ENCODE measurements at places on chromosomes 4 and X. TPM values are rescaled to one million over a fixed set of nuclear protein-coding genes. Genes with fewer than 3 reads are reported as not detected.

Gene GAGE12E
- total RNA-seq, result not detected

Gene TNIP3
- total RNA-seq, result not detected

Gene P2RY4
- not detected for total RNA-seq

Gene PRRG1
- 7.0 TPM for total RNA-seq

- no peak for DNase-seq
These were observed 34.1 kb upstream of the MXD4 start for GRCh38 chr4:2295900-2296442.

GRCh38 chr4:122577808-122578781 lies 42.8 kb downstream of the IL21 start:
- DNase-seq, result peak; percentile 76

- no peak for DNase-seq
These were observed 162.2 kb downstream of the BCOR start for GRCh38 chrX:39935411-39936064.

- no peak for DNase-seq
These were observed 421.2 kb downstream of the DCAF12L2 start for GRCh38 chrX:125744914-125745313.

- no peak for DNase-seq
These were observed 37.1 kb downstream of the BRCC3 start for GRCh38 chrX:155108427-155108826.

DNA sequence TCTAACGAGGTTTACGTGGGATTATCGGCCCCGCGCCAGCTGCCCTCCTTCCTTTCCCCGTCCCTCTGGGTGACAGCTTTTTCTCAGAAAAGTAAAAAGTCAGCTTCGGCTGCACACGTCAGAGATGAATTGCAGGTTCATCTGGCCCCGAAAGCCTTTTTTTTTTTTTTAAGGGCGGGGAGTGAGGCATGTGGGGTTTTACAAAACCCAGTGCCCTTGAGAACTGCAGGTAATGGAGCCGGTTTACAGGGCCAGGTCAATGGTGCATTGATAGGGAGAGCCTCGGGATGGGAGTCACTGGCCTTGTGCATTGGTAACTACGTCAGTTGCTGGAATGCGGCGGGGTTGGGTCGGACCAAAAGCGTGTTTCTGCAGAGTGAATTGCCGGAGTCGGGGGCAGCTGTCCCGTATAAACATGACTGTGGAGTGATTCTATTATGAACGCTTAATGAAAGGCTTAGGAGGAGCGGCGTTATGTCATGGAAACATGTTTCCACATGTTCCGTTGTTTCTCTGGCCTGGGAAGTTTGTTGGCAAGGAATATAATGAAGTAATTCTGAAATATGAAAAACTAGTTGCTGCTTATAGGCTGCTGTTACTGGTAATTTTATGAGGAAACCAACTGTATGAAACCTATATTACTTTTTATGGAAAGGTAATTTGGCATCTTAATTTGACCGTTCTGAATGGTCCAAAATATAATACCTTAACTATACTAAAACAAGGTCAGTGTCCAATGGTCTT lies 1.1 kb downstream of the HSPA4L start:
- peak; percentile 69 for DNase-seq

DNA sequence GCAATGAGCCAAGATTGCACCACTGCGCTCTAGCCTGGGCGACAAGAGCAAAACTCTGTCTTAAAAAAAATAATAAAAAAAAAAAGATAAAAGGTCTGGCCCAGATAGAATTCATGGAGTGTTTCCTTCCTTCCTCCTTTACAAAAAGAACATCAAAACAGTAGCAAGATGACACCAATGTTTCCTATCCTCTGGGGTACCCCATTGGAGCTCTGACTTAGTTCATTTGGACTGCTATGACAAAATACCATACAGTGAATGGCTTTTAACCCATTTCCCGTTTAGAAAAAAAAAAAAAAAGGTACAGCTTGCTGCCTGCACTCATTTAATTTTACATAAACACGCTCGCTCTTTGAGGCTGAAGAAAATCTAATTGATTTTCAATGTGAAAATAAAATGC lies 89.9 kb upstream of the PRKX start:
- DNase-seq, result no peak

- no peak for DNase-seq
These were observed 330.0 kb downstream of the HNRNPD start for GRCh38 chr4:82043809-82044137.

DNA sequence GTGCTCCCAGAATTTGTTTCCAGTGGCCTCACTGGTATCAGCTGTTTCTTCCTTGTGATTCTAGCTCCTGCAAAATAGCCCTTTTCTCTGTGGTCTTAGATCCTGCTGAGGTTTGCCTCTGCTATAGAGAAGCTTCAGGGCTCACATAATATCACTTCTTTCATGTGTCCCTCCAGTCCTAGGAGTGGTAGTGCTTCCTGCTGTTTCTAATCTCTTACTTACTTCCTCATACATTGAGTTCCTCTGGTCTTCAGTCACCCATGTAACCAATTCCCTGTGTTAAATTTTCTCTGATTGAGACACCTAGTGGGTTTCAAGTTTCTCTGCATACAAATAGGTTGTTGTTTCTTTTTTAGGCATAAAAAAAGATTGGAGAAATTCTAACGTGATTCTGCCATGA lies 1567.9 kb downstream of the ARAP2 start:
- DNase-seq, result peak; percentile 14

DNA sequence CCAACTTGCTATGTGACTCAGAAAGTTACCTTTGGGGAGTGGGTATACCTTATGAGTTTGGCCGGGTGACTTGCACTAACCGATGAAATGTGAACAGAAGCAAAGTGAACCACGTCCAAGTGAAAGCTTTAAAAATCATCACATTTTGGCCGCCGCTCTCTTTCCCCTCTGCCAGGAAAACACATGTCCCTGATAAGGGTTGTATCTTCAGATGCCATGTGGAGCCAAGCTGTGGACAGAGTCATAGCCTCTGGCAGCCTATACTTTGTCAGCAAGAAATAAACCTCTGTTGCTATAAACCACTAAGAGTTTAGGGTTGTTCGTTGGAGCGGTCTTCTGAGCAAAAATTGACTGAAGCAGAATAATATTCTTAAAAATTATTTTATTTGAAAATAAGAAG lies 92.3 kb downstream of the PRDM5 start:
- DNase-seq, result no peak

- DNase-seq, result no peak
These were observed 289.7 kb downstream of the DKK2 start for GRCh38 chr4:106746451-106746850.
